Hematopoietic multipotent progenitor cell treated with erythropoietin and hydrocortisone succinate and interleukin-3 and kit ligand, for 4 days (in vitro differentiated cells): ENCODE measurements at places on chromosomes 11 and 22.

DNA sequence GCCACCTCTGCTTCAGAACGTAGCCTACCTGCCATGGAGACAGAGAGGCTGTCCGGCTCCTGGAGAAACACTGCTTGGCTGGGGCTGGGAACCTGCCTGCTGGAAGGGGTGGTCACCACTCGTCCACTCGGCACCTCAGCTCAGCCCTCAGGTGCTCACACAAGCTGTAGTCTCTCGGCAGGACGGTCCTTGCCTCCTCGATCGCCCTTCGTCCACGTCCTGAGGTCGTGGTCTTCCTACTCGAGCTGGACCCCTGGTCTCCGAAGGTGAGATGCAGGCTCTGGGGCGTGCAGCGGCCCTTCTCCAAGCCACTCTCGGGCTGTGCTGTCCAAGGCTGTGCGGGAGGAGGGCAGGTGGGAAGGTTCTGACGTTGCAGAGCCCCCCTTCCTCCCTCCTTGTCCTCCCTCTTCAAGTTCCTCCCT lies at the start of gene TBX10:
TSS of gene TBX10 (minus strand) at position 326 of the 422 bp plus-strand sequence. CDS start at position 35, 291 bp downstream.
- DNase-seq: no peak

DNA sequence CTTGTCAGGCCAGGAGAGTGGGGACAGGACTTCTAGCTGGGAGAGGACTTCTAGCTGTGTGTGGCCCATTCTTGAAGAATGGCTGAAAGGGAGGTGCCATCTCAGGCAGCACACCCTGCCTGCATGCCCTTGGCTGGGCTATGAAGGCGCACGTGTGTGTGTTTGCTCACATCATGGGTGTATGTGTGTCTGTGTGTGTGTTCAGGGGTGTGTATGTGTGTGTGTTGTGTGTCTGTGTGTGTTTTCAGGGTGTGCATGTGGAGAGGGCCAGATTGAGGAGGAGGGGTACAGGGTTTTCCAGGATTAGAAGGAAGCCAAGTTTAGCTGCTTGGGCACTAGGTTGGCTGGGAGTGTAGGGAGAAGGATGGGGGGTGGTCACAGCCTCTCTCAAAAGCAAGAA lies 16.6 kb downstream of the TP53I11 start:
- no peak for DNase-seq

- peak; percentile 87 for DNase-seq
Measured at GRCh38 chr22:38230108-38230825, 28.5 kb downstream of the MAFF start.

DNA sequence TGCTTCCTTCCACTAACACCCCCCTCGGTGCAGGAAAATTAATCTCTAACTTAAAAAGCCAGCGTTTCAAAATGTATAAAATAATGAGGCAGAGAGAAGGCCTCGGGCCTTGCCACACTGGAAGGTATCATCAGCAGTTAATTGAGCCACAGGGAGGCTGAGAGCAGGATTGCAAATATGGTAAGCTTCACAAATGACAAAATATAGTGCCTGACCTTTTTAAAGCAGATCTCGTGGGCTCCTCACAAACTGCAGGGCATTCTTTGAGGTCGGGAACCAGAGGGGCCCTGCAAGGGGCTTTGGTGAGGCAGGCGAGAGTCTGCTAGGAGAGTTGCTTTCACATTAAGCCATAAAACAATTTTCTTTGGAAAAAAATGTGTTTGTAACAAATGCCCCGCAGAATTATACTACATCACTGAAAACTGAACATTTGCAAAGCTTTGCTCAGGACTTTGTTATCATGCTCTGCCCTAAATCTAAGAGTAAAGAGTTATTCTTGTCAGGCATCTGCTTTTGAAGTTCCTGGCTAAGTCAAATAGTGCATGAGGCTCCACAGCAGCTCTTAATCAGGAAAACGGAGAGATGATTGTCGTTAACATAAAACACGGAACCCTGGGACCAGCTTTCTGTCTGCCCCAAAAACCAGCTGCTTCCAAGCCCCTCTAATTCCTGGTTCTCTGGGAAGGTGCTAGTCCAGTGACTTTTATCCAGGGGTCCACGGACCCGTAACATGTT lies 61.4 kb upstream of the SYT13 start:
- no peak for DNase-seq

DNA sequence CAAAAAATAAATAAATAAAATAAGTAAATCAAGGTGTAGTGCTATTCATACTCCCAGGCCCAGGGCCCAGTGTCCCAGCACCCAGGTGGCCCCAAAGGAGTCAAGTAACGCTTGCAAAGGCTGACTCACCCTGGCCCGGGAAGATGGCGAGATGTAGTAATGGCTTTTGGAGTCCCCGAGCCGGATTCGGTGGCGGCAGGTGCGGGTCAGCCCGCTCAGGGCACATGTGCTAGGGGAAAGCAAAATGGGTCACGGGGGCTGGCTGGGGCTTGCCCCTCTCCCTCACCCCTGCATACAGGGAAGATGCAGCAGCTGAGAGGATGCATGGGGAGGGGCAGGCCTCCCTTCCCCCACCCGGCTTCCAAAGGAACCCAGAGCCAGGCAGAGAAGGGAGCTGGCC lies 11.0 kb upstream of the FADS3 start:
- DNase-seq: no peak

GRCh38 chr11:130629039-130629438 lies 180.6 kb downstream of the ADAMTS15 start:
- DNase-seq: no peak

DNA sequence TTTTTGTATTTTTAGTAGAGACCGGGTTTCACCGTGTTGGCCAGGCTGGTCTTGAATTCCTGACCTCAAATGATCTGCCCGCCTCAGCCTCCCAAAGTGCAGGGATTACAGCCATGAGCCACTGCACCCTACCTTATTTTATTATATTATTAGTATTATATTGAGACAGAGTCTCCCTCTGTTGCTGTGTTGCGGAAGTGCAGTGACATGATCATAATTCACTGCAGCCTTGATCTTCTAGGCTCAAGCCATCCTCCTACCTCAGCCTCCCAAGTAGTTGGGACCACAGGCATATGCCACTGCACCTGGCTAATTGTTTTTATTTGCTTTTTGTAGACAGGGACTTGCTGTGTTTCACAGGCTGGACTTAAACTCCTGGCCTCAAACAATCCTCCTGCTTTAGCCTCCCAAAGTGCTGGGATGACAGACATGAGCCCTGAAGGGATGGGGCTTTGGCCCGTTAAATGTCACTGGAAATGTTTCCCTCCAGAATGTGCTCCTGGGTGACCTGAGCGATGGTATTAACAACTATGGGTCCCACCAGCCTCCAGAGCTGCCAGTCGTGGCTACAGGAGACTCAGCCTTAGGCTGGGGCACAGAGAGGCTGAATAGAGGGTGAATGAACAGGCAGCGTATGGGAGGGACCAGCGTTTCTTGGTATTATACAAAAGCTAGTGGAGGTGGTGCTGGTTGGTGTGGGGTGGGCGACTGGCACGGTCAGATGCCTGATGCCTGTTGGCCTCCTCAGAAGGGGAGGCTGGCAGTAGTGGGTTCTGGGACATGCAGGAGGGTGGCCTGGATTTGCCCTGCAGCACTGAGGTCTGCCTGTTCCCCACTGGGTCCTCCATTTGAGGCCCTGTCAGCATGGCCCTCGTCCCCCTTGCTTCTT lies 7.3 kb downstream of the TANGO2 start:
- peak; percentile 66 for DNase-seq

DNA sequence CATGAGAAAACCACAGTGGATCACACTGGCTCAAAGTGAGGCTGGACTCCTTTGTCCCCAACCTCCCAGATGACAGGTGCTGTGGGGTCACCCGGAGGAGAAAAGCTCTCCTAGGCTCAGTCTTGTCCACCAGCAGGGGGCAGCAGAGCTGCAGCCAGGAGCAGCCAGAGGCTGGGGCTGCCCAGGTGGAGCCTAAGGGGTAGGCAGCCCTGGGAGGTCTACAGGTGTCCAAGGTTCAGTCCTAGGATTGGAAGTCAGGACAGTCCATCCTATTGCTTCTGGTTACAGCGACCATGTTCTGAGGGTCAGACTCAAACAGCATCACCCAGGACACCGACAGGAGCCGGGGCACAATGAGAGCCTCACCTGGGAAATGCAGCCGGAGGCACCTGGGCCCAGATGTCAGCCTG lies 77.6 kb upstream of the IGLL5 start:
- peak; percentile 82 for DNase-seq

DNA sequence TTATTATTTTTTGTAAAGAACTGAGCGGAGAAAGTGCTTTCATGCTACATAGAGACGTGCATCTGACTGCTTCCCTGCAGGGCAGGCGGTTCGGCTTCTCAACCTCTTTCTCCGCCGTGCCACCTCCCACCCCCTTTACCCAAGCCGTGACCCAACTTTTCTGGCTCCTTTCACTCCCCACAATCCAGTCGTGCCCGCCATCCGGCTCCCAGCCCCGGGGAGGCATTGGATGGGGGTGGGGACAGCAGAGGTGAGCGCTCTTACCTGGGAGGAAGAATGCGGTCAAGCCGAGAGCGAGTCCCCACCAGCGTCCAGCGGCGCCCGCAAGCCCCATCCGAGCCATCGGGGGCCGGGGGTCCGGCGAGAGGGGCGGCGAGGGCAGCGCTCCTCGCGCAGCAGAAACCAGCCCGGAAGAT lies 781 bp downstream of the NECTIN1 start:
- DNase-seq: peak; percentile 46

GRCh38 chr11:120091701-120092100 lies 46.2 kb downstream of the TRIM29 start:
- DNase-seq: no peak

GRCh38 chr11:19102521-19102900 lies 14.5 kb upstream of the ZDHHC13 start:
- no peak for DNase-seq

DNA sequence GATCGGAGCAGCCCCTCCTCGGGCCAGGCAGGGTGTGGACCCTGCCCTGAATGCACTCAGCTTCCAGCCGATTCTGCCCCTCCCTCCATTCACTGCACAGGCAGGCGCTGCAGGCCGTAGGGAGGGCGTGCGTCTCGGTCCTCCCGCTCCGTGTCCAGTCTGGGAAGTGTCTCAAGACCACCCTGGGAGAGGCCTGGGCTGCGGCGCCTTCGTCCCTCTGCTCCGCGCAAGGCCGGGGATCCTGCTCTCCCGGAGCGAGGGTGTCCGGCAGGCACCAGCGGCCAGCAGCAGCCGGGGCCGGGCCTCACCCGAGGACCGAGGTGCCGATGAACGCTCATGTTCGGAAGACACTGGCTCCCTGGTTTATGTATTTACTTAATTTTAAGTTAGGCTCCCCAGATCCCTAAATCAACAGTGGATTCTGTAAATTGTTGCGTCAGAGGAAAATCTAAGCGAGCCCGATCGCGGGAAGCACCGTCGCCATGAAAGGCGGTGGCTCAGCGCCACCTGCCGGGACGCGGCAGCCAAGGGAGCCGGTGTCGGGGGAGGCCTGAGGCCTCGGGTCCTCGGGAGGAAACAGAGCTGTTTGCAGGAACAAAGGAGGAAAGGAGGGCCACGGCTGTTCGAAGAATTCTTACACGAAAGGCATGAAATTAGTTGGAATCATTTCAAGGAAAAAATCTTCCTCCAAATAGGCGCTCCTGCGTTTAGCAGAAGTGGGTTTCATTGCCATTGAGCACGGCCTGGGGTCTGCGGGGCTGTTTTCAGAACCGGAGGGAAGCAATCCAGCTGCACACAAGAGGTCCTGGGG lies 195.3 kb downstream of the BRD1 start:
- peak; percentile 75 for DNase-seq

DNA sequence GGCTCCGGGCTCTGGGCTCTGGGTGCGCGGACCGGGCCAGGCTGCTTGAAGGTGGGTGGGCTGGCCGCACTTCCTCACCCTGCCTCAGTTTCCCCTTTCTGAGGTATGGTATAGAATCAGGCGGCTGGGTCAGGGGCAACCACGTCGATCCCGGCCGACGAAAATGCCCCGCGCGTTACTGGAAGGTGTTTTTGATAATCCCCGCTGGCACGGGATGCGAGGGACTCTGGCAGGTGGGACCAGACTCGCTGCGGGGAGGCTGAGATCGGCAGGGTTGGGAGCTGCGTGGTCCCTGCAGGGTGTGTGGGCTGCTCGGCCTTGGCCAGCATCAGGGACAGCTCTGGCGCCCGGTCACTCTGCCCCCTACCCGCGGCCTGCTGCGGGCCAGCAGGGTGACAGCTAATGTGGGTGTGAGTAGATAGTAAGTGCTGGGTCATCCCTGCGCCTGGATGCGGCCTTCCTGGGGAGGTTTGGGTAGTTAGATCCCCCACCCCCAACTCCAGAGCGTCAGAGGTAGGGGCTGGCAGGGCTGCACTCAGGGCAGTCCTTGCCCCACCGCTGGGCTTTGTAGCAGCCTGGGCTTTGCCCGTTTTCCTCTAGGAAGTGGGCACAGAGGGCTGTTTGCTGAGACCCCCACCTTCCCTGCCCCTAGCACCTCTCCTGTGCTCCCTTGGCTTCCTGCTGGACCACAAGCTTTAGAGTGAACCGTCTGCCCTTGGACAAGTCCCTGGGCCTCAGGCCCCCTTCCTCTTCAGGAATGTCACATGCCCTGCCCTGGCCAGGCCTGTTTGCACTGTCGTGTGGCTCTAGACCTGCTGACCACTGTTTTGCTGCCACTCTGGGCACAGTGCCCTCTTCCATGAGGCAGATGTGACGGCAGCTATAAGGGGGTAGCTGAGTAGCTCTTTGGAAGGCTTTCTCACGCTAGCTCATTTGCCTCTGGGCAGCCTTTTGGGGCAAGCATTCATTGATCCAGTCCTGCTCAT lies 579 bp downstream of the TANGO2 start:
- peak; percentile 68 for DNase-seq

DNA sequence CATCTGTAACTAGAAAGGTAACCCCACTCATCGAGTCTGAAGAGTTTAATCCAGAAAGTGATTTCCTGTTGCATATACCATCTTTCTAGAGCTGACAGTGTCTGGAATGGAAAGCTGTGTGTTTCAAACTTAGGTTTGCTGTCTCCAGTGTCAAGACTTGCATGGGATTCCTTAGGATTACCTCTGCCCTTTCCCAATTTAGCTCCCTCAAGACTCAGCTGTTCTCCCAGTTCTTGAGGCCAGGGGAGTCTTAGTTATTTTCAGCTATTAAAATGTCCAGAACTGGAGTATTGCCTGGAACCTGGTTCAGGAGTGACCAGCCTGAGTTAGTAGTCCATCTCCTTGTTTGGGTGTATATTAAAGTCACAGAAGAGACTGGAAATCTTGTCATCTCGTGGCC lies 25.0 kb upstream of the LDHA start:
- no peak for DNase-seq

GRCh38 chr11:114080219-114080618 lies 20.7 kb downstream of the ZBTB16 start:
- DNase-seq: peak; percentile 86

DNA sequence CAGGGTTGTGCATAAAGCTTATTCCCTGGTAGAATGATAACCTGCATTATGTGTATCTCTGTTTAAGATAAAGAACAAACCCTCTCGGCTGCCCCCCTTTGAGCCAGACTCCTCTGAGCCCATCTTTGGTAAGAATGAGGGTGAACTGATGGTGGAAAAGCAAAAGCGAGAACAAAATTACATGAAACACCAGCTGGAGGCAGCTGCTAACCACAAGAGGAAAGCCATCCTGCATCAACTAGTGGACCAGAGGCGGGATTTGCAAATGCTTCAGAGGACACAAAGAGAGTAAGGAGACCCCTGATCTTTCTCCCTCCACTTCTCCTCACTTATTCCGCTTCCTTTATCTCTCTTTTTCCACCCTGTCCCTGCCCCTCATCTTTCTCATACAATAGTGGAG lies 40.3 kb downstream of the CCDC81 start:
- no peak for DNase-seq
